ENCODE measurements at places on chromosomes 2 and 18.

- DNase-seq: no peak
Observed at GRCh38 chr2:8999102-8999446, 4.4 kb downstream of the MBOAT2 start.

- no peak for DNase-seq
Observed at GRCh38 chr2:74747411-74748080, 86.4 kb upstream of the HK2 start.

GRCh38 chr18:45312555-45313126 is 302.6 kb upstream of the SLC14A2 start:
- DNase-seq: no peak

GRCh38 chr2:85702172-85702571 is 8.0 kb downstream of the GNLY start:
- DNase-seq: no peak

- DNase-seq: no peak
Observed at GRCh38 chr2:170587922-170588321, 127.2 kb upstream of the SP5 start.

DNA sequence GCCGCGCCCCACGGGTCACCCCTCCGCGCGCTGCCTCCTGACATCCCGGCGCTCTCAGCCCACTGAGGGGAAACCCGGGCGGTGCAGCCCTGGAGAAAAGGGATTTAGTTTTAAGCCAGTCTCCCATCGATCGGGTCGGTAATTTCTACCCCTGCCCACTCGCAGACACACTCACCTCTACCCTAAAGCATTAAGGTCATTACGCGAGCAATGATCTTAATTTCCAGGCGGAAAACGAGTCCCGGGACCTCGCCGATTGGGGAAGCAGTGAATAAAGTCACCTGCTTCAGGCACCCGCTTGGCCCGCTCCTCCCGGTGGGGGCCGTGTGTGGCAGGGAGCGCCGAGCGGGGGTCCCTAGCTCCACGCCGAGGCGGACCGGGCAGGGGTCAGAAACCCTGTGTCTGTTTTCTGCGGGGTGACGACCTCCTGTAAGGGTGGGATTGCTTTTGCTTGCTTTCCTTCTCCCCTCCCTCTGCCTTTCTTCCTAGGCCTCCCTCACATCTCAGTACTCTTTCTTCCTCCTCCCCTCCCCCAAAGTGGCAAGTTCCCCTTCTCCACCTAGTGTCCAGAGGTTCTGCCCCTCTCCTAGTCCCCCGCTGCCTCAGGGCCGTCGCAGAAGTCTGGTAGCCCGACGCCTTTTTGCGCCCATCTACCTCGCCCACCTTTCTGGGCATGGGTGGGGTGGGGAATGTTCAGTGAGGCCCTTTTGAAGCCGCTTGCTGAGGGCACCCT is 142.6 kb downstream of the MEIS1 start:
- no peak for DNase-seq

GRCh38 chr18:66607632-66608031 is 3.7 kb upstream of the CDH19 start:
- no peak for DNase-seq

DNA sequence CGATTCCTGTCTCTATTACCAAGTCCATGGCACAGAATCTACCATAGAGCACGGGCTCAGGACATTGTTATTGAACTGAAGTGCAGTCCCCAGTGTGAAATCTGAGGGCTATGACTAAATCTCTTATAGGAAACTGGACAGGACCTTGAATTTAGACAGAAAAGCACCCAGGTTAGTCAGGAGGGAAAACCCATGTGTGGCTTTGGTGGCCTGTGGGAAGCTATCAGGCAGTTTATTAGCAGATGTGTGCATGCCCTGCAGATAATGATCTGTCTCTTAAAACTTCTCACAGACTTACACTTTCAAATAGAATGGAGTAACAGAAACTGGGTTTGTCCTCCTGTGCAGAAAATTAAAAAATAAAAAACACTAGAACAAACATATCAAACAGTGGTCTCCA is 610.0 kb upstream of the RAB6C start:
- no peak for DNase-seq

GRCh38 chr2:26492749-26493515 is 15.0 kb upstream of the OTOF start:
- DNase-seq: no peak

GRCh38 chr2:20016346-20016745 is 3.9 kb upstream of the MATN3 start:
- DNase-seq: no peak

DNA sequence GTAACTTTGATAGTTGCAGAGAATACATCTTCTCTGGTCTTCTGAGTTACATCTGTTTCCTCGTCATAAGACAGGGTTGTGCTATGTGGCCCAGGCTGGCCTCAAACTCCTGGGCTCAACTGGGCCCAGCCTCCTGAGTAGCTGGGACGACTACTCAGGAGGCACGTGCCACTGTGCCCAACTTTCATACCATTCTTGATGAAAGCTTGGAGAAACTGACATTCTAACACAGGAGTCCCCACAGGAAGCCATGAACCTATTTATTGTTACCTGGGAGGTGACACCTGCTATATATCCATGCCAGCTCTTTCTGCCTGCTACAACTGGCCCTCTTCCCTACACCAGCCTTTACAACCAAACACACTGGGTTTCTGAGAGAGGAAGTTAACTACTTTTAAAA is 19.1 kb downstream of the EIF2AK3 start:
- no peak for DNase-seq

All from stimulated activated CD8-positive, alpha-beta memory T cell treated with anti-CD3 and anti-CD28 coated beads, Interleukin-15, amount 100 ng/mL, for 24 hours (primary cell).